Amygdala (tissue), 56 donors: ENCODE measurements at places on chromosomes 2 and 18.

DNA sequence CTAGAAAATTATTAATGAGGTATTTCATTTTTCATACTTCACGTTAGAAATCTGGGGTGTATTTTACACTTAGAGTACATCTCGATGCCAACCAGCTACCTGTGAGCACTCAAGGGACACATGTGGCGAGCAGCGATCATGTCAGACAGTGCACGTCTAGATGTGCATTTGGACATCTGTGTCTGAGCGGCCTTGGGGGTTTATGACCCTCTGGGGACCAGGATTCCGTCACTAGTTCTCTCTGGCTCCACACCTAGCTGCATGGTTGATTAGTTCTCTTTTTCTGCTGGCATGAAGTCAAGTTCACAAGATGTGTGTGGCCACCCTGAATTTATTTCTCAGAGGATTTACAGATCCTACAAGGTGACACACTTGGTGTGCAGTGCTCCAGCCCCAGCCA is 192.2 kb downstream of the TSN start:
- DNase-seq, result no peak

GRCh38 chr2:202110491-202110890 is 37.4 kb downstream of the KIAA2012 start:
- DNase-seq, result no peak

DNA sequence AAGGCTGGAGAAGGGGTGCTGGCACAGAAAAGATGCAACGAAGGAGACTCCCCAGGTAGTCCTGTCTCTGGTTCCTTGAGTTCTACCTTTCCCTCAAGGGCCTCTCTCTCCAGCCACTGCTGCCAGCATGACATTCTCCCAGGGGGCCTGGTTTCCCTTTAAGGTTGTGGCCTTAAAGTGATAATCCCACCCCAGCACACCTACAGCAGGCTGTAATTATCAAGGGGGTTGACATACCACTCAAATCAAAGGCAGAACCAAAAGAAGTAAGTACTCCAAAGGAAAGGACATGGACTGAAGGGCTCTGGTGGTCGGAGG is 127.4 kb upstream of the MSH6 start:
- no peak for DNase-seq

GRCh38 chr2:230097841-230098240 is 29.1 kb upstream of the SLC16A14 start:
- no peak for DNase-seq
